Germinal center (tissue), 1 donor: ENCODE measurements at places on chromosomes 6 and 20.

GRCh38 chr20:23128461-23129125 is 42.5 kb upstream of the CD93 start:
- DNase-seq: no peak

- DNase-seq: no peak
Observed at GRCh38 chr6:151051164-151051563, 185.7 kb downstream of the MTHFD1L start.

- no peak for DNase-seq
Observed at GRCh38 chr6:40760887-40761286, 173.7 kb upstream of the LRFN2 start.

DNA sequence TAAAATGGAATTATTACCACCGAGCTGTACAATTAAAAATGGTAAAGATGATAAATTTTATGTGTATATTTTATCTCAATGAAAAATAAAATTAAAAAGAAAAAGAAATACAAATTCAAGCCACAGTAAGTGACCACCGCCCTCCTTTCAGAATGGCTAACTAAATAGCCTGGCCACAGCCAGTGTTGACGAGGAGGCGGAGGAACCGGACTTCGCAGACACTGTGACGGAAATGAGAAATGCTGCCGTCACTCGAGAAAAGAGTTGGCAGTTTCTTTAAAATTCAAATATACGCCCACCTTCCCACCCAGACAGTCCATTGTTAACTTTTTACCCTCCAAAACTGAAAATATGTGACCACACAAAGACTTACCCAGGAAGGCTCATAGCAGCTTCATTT is 50.0 kb downstream of the FOXF2 start:
- no peak for DNase-seq

- DNase-seq: no peak
Observed at GRCh38 chr20:60058879-60059278, 100.7 kb downstream of the CDH26 start.

DNA sequence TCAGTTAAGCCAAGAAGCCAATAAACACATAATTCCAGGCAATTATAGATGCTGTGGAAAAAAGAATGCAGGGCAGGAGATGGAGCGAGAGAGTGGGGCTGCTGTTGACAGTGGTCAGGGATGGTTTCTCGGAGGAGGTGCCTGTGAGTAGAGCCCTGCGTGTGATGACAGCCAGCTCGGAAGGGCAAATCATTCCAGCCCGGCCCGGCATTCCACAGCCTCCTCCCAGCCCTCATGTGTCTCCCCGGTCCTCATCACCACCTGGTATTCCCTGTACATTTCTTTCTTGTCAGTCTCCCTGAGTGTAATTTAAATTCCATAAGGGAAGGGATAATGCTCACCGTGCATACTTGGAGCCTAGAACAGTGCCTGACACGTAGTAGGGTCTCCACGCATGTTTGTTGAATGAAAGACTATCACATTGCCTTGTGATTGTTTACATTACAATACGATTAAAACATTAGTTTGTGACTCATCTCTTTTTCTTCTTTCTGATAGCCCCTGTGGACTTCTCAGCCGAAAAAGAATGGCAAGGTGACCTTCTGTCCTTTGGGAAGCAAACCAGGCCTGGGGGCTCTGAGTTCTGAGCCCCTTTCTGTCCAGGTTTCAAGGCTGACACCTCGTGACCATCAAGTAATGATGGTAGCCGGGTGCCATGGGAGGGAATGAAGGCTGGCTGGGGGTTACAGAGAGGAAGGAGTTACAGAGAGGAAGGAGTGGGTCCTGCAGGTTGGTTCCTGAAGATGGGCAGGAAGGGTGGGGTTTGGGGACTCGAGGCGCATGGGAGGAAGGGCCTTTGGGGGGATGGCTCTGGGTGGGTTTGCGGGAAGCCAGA is 379.5 kb upstream of the SULF2 start:
- no peak for DNase-seq

GRCh38 chr6:18359237-18359885 is 27.8 kb upstream of the RNF144B start:
- DNase-seq: peak; percentile 69

DNA sequence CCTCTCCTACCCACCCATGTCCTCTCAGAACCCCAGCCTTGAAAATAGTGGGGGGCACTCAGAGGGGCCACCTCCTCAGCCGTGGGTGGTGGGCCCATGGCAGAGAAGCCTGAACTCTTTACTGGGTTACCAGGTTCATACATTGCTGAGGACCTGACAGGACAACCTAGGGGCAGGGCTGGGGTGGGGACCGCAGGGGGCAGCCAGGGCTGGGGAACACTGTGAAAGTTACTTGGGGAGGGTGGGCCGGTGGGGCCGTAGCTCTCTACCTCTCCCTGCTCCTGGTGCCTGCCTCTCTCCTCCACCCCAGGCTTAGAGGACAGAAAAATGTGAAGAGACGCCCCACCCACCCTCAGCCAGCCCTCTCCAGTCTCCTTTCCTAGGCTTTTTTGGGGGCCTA is 15.4 kb downstream of the MDFI start:
- DNase-seq: no peak

DNA sequence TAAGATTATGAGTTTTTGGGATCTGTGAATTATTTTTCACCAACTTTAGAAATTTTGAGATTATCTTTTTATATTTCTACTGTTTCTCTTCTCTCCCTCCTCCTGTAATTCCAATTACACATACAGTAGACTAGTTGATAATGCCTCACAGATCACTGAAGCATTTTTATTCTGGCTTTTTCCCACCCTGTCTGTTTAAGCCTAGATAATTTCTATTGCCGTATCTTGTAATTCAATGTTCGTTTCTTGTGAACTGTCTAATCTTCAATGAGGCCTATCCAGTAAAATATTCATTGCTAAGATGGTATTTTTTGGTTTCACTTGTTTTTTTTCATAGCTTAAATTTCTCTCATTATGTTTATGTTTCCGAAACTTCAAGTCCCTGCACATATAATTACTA is 12.0 kb downstream of the MDN1 start:
- no peak for DNase-seq

GRCh38 chr6:157305670-157306653 is 17.4 kb downstream of the TMEM242 start:
- DNase-seq: no peak

GRCh38 chr20:47213966-47214365 is 142.5 kb downstream of the ZMYND8 start:
- no peak for DNase-seq

DNA sequence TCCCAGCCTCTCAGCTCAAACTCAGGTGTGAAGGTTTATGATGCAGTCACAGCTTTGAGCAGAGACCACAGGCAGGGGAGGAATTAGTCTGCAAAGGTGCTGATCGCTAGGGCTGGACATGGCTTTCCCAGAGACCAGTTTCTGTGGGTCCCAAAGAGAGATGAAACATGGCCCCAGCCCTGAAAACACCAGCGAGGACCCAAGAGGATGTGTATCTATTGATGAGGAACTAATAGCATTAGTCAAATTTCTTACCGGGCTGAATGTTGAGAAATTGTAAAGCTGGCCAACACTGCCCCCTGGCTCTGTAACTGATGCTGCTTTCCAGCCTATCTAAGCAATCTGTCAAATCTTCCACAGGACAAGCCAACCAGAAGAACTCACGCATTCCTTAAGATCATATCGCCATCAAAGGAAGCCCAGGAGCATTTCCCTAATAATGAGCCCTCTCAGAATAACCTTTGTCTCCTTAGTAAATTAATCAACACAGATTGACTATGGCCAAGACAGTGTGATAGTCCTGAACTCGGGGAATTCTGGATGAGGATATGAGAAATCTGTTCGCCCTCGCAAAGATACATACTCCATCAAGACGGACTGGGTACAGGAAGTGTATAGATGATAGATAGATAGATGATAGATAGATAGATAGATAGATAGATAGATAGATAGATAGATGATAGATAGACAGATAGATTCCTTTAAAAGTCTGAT is 7.8 kb upstream of the ACSS1 start:
- DNase-seq: peak; percentile 63

GRCh38 chr6:152916035-152916434 is 66.8 kb downstream of the FBXO5 start:
- DNase-seq: no peak

GRCh38 chr6:87122477-87122876 is 27.6 kb upstream of the CGA start:
- DNase-seq: no peak

DNA sequence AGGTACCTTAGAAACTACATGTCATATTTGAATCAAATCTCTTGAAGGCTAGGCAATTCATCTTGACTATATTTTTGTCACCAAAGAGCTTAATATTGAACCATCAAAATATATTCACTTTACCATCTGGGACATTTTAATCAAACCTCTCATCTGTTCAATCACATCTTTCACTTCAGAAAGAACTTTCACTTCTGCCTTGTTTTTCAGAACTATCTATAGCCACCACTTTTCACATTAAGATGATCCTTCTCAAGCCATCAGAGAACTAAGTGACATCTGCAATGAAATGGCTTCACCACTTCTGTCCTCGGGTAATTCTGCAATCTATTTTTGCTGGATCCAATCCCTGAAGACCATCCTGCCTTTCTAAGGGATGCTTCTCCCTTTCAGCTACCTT is 57.8 kb downstream of the OR2B2 start:
- no peak for DNase-seq

GRCh38 chr6:14759976-14760672 is 485.7 kb upstream of the JARID2 start:
- no peak for DNase-seq

GRCh38 chr20:58716476-58717277 is 24.1 kb downstream of the NPEPL1 start:
- no peak for DNase-seq

DNA sequence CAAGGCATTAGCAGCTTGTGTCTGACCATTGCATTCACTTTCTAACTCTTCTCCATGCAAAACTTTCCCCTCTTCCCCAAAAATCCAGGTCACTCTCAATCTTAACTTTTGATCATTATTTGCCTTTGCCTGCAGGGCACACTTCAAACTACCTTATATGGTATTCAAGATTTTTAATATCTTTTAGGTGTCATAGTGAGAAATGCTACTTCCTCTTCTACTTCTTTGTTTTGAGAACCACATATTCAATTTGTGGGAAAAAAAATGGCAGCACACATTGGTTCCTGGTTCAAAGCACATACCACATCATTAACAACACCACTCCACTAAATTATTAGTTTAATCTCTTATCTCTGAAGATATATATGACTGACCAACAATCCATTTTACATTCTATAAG is 1267.0 kb upstream of the CITED2 start:
- no peak for DNase-seq

- DNase-seq: no peak
Observed at GRCh38 chr6:36858407-36858981, 16.1 kb downstream of the PPIL1 start.

- peak; percentile 41 for DNase-seq
Observed at GRCh38 chr20:32189691-32190615, 17.6 kb downstream of the PLAGL2 start.

GRCh38 chr6:105136431-105137350 is 43.1 kb downstream of the POPDC3 start:
- DNase-seq: peak; percentile 77

- no peak for DNase-seq
Observed at GRCh38 chr20:20450521-20450920, 82.6 kb downstream of the INSM1 start.

- DNase-seq: no peak
Observed at GRCh38 chr20:37075932-37076685, 19.7 kb downstream of the RBL1 start.

GRCh38 chr6:55696041-55696440 is 117.0 kb upstream of the HMGCLL1 start:
- no peak for DNase-seq

DNA sequence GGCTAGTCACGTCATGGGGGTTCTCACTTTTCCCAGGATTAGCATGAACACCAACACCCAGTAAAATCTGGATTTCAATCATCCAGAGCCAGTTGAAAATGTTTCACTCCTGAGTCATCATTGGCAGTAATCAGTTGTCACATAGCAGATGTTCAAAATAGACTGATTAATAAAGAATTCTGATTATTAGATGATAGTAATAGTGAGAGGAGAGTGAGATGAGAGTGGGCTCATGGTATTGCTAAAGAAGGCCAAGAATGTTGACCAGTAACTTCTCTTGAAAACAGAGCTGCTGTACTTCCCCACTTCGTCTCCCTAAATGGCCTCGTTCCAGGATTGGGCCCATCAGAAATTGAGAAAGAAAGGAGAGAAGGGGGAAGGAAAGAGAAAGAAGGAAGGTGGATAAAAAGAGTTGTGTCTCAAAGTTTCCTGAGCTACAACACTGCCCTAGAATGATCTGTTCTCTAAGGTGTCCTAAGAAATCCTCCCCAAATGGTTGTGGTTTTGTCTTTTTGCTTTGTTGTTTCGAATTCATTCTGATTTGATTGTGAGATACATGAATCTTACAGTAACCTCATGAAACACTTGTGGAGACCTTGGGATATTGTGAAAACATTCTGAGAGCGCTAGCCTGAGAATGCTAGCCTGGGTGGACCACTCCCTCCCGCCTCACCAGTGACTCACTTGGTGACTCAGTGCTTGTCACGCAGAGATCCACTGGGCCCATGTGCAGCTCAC is 502.2 kb upstream of the JARID2 start:
- no peak for DNase-seq

DNA sequence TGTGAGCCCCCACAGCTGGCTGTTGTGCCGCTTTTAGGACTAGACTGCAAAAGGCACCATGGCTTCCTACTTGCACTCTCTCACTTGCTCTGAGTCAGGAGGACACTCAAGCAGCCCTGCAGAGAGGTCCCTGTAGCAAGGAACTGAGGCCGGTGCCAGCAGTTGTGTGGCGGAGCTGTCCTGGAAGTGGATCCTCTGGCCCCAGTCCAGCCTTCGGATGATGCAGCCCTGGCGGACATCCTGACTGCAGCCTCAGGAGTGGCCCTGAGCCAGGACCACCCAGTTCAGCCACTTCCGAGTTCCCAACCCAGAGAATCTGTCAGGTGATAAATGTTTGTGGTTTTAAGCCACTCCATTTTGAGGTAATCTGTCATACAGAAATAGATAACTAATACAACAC is 17.5 kb downstream of the CTCFL start:
- DNase-seq: no peak

GRCh38 chr20:19048995-19049501 is 163.4 kb upstream of the SLC24A3 start:
- no peak for DNase-seq

DNA sequence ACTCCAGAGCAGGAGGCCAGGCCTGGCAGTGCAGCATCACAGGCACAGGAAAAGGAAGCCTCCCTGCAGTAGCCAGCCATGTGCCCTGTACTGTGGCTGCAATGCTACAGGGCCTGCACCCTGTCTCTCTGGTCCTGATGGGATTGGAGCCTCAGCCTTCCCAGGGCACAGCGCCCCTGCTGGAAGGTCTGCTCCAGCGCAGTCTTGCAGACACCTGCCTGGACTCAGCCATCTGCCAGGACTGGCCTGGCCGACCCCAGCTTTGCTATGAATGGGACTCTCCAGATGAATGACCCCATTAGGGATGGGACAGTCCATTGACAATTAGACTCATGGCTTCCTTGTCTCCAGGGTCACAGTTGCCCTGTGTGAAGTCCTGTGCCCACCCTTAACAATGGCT is 251.6 kb downstream of the ERMARD start:
- DNase-seq: no peak

- peak; percentile 86 for DNase-seq
Observed at GRCh38 chr20:32789896-32790750, 27.9 kb downstream of the DNMT3B start.
